ENCODE measurements at places on chromosomes 4 and X.
A peak's percentile ranks its signal among the peaks of the same experiment; 100 is the strongest.

GRCh38 chrX:68724531-68725020 lies 77.1 kb downstream of the STARD8 start:
- DNase-seq, result no peak

DNA sequence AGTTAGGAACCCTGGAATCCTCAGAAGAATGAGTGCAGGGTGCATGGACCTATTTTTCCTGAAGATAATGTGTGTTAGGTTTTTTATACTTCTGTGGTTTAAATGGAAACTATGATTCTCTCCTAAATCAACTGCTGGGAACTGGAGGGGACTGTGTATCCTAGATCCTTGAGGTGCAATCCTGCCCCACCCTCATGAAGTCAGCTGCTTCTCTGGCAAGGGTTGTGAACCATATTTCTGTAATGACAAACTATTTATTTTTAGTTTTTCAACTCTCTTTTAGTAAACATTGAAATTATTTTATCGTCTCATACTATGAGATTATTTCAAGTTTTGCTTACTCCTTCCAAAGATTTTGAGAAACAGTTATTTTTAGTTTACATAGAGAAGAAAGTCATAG lies 25.8 kb upstream of the VEGFC start:
- DNase-seq, result no peak

GRCh38 chr4:60745800-60746571 lies 454.1 kb upstream of the ADGRL3 start:
- no peak for DNase-seq

DNA sequence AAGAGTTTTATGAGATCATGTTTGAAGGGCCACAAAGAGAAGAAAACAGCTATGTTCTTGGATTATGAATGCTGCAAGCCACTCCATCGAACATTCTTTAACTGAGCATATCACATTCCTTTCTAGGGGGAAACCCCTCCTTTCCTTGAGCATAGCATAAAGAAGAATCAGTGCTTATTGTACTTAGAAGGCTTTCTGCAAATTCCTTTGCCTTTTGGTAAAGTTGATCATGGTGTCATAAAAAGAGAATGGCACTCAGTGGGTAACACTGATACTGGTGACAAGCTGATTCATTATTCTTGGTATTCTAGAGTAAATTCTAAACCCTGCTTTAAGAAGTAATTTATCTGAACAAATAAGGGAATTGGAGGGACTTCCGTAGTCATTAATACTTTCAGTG lies 88.5 kb upstream of the GPR34 start:
- DNase-seq, result no peak

DNA sequence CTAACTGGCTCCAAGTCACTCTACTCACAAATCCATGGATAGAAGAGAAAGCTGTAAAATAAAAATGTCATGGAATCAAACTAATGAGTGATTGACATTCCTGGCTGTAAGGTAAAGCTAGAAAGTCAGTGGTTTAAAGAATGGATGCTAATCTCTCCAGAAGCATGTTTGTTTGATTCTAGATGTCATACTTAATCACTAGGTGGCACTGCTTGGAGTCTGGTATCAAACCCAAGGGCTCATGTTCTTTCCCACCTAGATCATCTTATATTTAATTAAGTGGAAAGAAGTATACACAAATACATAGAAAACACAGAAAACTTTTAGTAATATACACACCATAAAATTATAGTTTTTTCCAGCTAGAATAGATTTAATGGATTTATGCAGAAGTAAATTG lies 2666.6 kb downstream of the PCDH7 start:
- DNase-seq, result no peak

GRCh38 chr4:7740866-7741525 lies 198.7 kb downstream of the AFAP1 start:
- DNase-seq, result no peak

DNA sequence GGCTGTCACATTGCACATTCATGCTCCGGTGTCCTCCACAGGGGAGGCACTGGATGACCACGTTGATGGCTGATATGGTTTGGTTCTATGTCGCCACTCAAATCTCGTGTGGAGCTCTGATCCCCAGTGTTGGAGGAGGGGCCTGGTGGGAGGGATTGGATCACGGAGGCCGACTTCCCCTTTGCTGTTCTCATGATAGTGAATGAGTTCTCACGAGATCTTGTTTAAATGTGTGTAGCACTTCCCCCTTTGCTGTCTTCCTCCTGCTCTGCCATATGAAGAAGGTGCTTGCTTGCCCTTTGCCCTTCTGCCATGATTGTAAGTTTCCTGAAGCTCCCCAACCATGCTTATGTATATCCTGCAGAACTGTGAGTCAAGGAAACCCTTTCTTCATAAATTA lies 22.3 kb upstream of the NAT8L start:
- no peak for DNase-seq

DNA sequence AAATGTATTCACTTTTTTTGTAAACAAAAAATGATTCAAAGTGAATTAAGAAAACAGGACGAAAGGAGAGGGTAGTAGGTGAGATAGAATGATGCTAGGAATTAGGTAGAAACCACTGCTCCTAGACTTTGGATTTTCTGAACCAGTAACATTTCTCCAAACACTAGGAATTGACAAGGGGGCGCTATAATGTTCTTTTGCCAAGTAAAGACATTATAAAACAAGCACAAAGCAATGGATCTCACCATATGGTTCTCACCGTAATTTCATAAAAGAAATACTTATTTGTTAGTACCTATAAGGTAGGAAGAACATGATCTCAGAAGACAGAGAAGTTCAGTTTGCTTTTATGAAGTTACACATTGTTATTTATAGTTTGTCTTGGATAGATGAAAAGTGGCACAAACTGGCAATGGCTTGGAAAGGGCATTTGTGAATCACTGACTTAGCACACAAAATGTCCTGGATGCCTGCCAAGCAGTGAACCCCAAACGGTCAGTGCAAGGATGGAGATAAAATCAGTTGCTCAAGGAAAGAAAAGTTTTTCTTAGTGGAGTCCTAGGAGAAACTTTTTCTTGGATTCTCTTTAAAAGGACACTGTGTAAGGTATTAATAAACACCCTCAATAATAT lies 8.1 kb upstream of the TBC1D1 start:
- no peak for DNase-seq

DNA sequence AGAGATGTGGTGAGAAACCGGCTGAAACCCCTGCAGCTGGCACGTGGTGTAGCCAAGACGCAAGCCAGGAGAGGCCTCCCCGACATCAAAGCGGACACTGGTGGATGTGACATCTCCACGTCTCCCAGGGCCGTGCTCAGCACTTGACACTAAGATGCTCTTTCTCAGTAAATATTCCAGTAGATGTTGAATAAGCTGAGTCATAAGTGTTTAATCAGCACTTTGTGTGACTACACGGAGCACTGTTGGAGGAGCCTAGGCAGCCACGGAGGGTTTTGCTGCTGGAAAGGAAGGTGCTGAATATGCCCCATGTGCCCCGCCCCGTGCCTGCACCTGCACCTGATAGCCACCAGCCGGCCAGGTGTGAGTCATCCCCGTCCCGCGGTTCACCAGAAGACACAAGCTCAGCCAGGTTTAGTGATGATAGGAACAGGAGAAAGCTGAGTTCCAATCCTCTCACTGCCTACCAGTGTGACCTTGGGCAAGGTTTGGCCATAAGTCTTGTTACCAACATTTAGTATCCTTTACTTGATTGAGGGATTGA lies 29.0 kb upstream of the C4orf50 start:
- DNase-seq, result no peak

DNA sequence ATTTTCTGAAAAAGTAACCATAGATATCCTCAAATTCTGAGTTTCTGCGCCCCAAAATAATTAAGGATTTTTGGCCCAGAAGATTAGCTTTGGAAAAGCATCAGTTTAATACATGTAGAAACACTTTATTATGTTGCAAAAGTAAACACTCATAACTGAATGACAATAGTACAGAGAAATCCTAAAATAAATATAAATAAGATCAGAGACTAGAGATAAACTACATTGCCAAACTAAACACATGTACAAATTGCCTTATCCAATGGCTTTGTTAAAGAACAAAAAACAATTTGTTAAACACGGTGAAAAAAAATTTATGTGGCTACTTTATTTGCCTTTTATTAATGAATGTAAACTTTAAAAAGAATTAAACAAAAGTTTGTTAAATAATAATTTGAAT lies 17.5 kb downstream of the SPOCK3 start:
- no peak for DNase-seq

DNA sequence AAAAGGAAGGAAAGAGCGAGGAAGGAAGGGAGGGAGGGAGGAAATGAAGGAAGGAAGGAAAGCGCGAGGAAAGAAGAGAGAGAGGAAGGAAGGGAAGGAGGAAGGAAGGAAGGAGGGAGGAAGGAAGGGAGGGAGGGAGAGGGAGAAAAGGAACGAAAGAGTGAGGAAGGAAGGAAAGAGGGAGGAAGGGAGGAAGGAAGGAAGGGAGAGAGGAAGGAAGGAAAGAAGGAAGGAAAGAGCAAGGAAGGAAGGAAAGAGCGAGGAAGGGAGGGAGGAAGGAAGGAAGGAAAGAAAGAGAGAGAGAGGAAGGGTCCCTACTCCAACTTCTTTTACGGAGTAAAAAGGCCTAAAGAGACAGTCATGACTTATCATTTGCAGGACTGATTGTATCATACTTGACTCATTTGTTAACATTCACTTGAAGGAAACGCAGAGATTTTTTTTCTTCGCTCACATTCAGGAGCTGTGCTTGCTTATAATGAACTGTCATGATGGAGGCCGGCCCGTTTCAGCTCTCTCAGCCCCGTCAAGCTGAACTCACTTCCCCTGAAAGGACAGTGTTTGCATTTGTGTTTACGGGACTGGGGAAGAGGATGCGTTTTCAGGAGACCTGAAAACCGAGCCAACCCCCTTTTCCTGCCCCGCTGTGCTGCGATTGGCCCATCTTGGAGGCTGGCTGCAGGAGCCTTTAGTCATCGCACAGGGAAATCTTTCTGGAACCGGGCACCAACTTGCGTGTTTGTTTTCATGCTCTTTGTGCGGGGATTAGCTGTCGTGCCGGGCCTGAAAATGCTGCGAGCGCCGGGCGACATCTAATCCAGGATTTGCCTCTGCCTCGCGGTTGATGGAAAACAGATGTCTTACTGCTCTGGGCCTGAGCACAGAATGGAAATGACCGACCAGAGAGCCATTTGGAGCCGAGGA lies 17.8 kb downstream of the TRIM2 start:
- peak; percentile 66 for DNase-seq

- DNase-seq, result no peak
These were observed 48.5 kb upstream of the STIM2 start for GRCh38 chr4:26812049-26812714.

- peak; percentile 53 for DNase-seq
These were observed 10.3 kb downstream of the SNX25 start for GRCh38 chr4:185219551-185220344.

DNA sequence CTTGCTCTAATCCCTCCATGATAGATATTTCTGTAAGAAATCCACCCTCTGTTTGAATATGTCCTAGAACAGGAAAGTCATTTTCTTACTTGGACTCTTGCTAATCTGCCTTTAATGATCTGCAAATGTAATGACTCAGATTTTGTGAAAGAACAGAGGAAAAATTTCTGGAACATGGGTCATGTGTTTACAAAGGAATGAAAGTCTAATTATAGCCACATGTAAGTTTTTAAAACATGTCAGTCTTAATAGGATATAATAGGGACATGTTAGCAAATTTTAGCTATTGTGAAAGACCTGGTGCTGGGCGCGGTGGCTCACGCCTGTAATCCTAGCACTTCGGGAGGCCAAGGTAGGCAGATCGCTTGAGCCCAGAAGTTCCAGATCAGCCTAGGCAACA lies 47.6 kb downstream of the GRK4 start:
- no peak for DNase-seq

DNA sequence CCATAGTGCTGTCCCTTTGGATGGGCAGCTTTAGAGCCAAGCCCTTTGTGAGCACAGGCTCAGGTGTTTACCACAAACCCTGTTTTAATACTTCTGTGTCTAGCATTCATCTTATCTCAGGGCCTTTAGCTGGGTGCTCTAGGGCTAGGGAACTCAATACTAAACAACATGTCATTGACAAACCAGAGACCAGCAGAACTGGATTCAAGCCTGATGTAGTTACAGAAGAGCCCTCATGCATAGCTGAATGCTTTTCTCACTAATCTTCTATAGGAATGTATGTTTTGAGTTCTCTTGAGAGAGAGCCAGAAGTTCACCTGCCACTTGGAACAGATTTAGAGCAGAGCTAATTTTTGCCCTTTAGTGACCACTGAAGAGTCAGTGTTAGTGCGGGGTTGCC lies 142.6 kb downstream of the DCK start:
- no peak for DNase-seq

- DNase-seq, result no peak
These were observed 88.9 kb downstream of the UBE2K start for GRCh38 chr4:39786838-39787237.

DNA sequence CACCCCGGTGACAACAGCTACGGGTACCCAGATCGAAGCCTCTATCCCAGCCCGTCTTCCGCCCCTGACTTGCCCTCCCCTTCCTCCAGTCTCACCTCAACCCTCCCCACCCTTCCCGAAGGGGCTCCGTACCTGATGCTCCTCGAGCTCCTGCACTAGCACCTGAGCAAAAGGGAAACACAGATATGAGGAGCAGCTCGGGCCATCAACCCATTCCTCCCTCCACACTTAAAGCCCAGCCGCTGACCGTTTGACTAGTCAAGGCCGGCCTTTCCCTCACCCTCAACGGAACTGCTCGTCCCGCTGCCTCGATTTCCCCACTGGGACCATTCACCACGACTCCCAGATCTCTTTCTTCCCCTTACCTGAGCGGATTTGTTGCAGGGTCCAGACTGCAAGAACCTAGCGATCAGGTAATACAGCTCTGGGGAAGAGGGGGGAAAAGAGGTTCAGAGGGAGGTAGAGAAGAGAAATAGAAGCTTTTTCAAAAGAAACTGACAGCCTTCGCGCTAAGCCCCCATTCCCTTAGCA lies 731 bp downstream of the BRWD3 start:
- DNase-seq, result no peak

DNA sequence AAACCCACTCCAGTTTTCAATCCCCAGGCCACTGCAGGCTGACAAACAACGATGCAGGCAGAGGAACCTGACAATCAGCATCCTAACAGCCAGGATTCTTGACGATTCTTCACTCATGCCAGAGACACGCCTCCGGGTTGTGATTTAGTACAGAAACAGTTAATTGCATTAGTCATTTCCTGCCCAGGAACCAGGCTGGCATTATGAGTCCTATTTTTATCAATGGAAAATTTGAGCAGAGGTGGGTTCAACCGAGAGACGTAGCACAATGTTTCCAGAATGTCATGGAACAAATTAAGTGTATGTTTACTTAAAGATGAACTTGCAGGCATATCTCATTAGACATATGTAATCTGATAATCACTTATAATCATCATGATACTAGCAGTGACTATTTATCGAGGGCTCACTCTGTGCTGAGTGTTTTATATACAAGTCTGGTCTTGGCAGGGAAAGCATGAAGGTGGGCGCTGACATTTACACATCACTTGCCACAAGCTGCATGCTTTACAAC lies 159.7 kb downstream of the NSUN7 start:
- DNase-seq, result no peak

- no peak for DNase-seq
These were observed 280.7 kb upstream of the GK2 start for GRCh38 chr4:79688691-79689090.

Measured in germinal center (tissue), 1 donor.